ENCODE measurements at places on chromosomes 2 and 18.

DNA sequence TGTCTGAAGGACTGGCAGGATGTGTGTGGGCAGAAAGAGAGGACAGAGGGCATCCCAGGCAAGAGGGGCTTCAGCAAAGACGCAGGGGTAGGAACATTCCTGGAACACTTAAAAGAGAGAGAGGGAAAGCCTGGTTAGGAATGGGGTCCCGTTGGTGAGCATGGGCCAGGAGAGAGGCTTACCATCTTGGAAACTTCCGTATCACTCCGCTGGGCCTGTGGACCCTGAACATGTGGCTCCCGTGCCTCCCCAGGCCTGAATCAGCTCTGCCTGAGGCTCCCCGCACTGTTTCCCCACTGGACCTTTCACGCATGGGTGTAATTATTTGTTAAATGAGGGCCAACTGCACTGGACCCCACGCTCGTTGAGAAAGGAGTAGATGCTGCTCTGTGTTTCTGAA is 191.1 kb upstream of the GLI2 start:
- DNase-seq = no peak

DNA sequence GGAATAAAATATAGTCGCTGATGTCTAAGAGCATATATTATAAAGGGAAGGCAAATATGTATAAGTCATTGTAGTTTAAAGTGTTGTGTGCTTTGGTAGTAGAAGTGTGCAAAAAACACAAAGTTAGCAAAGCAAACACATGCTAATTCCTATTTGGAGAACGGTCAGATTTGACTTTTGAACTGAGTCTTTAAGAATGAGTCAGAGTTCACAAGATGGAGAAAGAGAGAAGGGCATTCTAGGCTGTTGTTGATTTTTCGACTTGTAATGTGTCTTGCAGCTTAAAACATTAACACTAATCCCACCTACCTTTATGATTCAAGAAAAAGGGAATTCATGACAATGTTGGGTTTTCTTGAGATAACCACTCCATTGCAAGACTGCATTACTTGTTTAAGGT is 98.1 kb downstream of the CRIM1 start:
- DNase-seq = no peak

DNA sequence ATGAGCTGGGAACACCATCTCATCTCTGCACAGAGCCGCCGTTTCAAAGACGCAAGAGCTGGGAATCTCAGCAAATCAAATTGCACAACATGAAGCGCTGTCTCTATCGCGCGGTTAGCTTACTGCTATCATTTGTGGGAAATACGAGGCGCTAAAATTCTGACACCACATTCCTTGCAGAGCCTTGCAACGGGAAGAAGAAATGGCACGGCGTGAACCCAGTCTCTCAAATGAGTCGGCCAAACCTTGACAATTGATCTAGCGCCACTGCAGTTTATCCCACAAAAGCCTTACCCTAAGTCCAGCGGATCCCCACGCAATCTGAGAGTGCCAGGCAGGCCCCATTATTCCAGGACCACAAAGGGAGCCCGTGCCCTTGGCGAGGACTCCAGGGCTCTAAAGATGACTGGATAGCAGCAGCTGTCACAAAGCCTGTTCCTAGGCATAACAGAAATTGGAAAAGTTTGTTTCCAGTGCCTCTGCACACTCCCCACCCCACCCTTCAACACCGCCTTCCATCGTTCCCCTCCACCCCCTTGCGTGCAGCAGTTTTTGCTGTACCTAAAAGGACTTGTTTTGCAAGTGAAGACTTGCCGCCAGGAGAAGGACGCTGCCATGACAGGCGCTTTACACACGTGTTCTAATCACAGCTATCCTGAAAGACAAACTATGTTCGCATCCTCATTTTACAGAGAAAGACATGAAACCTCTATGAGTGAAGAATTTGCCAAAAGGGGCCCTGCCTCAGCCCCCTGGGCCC is 252.4 kb downstream of the EIPR1 start:
- no peak for DNase-seq

DNA sequence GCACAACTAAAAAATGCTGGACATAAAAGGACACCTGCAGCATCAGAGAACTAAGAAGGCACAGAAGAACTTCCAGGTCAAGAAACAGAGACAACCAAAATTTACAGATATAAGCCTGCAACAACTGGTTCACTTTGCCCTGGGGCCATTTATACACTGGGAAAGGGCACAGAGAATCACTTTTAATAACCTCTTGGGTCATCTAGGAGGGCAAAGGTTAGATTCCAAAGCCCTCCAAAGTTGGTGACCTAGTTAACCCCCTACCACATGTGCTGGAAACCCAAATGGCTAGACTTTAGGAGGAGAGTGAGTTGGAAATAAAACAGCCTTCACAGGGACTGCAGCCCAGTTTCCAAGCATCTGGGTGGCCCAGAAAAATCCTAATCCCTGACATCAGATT is 3.3 kb downstream of the RNU4ATAC start:
- DNase-seq = no peak

- no peak for DNase-seq
Observed at GRCh38 chr2:80073134-80073561, 231.4 kb downstream of the LRRTM1 start.

DNA sequence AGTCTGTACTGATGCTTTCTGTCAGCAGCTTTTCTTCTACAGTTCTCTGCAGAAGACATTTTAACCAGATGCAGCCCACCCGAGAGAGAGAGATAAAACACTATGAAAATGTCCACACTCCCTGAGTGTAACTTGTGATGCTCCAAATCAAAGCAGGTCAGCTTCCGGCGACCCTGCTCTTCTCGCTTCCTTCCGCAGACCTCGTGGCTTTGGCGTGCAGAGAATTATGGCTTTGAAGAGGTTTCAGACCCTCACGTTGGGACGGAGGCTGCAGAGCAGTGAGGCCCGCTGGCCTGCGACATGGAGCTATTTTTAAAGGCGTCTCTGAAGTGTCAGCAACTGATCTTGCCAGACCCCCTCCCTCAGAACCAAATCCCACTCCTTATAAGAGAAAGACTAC is 41.8 kb downstream of the TMEM163 start:
- no peak for DNase-seq
